ENCODE measurements at places on chromosomes 1 and 21. TPM values are rescaled to one million over a fixed set of nuclear protein-coding genes. Genes with fewer than 3 reads are reported as not detected.

GRCh38 chr1:200646515-200646914 lies 23.2 kb downstream of the DDX59 start:
- no peak for DNase-seq

The ADGRB2 gene
- 1.8 TPM for total RNA-seq

GRCh38 chr1:28428012-28428411 lies 58.5 kb downstream of the PHACTR4 start:
- no peak for DNase-seq

DNA sequence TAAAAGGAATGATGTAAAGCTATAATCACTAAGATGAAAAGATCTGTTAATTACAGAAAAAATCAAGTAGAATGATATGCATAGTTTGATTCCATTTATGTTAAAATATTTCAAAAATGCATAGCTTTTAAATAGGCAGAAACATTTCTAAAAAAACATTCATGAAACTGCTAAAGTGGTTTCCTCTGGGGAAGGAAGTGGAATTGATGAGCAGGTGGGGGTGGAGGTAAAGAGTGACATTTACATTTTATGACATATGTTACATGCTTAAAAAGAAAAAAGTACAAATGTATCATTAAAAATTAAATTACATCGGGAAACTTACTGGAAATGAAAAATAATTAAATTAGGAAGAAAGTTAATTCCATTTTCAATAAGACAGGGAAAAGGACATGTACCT lies 42.8 kb upstream of the JAK1 start:
- no peak for DNase-seq

All from left lung (tissue), 14 donors.